ENCODE measurements at places on chromosomes 1 and 21. TPM values are rescaled to one million over a fixed set of nuclear protein-coding genes. Genes with fewer than 3 reads are reported as not detected.

- H3K4me3 ChIP-seq = peak overlapping the region; percentile 94
- H3K27me3 ChIP-seq = no peaks in the 10 kb centered on the region
- no peaks in the 10 kb centered on the region for H3K36me3 ChIP-seq
- peak overlapping the region; percentile 94 for H3K27ac ChIP-seq
These were observed 8.3 kb downstream of the VSIG8 start for GRCh38 chr1:159854116-159854692.

DNA sequence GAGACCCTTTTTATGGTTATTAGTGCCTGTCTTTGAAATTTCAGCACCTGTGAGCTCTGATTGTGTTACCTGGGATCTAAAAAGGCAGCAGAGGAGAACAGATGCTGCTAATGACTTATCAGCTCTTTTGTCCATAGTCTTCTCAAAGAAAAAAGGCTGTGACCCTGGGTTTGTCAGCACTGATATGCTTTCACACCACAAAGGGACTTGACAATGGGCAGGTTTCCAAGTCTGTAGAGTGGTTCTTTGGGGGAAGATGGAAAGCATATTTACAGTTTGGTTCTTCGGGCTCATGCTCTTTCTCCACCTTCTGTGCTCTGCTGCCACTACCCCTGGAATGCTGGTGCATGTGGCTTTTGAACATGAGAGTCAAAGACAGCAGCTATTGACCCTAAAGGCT, 32.0 kb downstream of the DNAJC6 start:
- no peak overlapping the region for H3K27ac ChIP-seq
- H3K36me3 ChIP-seq = no peaks in the 10 kb centered on the region
- no peaks in the 10 kb centered on the region for H3K4me1 ChIP-seq
- H3K4me3 ChIP-seq = no peak overlapping the region
- H3K27me3 ChIP-seq = no peaks in the 10 kb centered on the region
- DNase-seq = no peak

DNA sequence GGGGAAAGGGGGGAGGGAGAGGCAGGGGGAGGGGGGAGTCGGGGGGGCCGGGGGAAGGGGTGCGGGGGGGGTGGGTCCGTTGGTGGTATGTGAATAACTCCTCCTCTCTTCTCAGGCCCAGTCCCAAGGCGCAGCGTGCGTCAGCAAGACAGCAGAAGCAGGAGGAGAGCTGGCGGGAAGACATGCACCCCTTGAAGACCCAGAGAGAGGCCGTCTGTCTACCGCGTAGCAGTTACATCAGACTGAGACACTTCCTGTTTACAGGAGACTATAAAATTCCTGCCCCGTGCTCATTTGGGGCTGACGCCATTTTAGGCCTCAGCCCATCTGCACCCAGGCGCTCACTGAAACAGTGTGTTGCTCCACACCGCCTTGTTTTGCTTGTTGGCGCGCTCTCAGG, 55.3 kb downstream of the SETD4 start:
- no peak for DNase-seq
- no peak overlapping the region for H3K4me3 ChIP-seq
- H3K36me3 ChIP-seq = no peaks in the 10 kb centered on the region
- H3K27me3 ChIP-seq = no peaks in the 10 kb centered on the region

- DNase-seq = no peak
- H3K27ac ChIP-seq = no peak overlapping the region
- H3K4me3 ChIP-seq = no peak overlapping the region
These were observed 208.2 kb upstream of the KIAA0040 start for GRCh38 chr1:175400766-175401165.

CELA3A gene
- total RNA-seq = 6.6 TPM

All from thoracic aorta (tissue), 2 donors.